G401 (cell line): ENCODE measurements at places on chromosomes 1 and 21. TPM values are rescaled to one million over a fixed set of nuclear protein-coding genes. Genes with fewer than 3 reads are reported as not detected.

CD247 gene
- total RNA-seq = 9.3 and 11.3 TPM in 2 replicates

- no peak for DNase-seq
These were observed 121.2 kb downstream of the ACBD6 start for GRCh38 chr1:180381184-180381580.

GRCh38 chr21:36627242-36627641, 71.7 kb upstream of the SIM2 start:
- no peak for DNase-seq

RGS1 gene
- total RNA-seq = 74.0 and 79.0 TPM in 2 replicates

GFI1 gene
- total RNA-seq = 0.31 and 1.6 TPM in 2 replicates

GRCh38 chr1:21624571-21625389, 44.4 kb downstream of the RAP1GAP start:
- peak; percentile 74 for DNase-seq

SSR2 gene
- 257 and 273 TPM in 2 replicates for total RNA-seq

LDLRAD1 gene
- not detected in 2 replicates for total RNA-seq

DNA sequence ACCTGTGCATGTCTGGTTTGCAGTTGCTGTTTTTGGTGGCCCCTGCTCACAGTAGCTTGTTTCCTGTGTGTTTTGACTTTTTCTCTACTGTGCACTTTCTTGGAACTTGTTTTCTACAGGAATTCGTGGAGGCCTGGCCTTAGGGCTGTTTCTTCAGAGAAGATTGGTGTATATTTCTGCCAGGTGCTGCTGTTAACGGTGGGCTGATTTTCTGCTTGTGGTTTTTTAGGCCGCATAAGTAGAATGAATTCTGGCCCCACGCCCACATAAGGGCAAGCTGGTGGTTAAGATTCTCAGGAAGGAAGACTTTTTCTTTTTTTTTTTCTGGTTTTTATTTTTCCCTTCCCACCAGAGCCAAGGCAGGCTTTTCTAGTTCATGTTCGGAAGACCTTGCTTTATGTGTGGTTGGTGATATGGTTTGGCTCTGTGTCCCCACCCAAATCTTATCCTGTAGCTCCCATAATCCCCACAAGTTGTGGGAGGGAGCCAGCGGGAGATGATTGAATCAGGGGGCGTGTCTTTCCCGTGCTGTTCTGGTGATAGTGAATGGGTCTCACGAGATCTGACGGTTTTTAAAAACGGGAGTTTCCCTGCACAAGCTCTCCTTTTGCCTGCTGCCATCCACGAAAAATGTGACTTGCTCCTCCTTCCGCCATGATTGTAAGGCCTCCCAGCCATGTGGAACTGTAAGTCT, 71.5 kb upstream of the DISP3 start:
- no peak for DNase-seq

ARTN gene
- total RNA-seq = not detected in 2 replicates

- no peak for DNase-seq
These were observed 16.8 kb downstream of the SZRD1 start for GRCh38 chr1:16383888-16384287.

GRCh38 chr1:117613969-117614729, 8.3 kb downstream of the TENT5C start:
- no peak for DNase-seq

GRCh38 chr1:37495875-37496274, 18.7 kb downstream of the MEAF6 start:
- no peak for DNase-seq

FBLIM1 gene
- 18.6 and 41.7 TPM in 2 replicates for total RNA-seq

DNA sequence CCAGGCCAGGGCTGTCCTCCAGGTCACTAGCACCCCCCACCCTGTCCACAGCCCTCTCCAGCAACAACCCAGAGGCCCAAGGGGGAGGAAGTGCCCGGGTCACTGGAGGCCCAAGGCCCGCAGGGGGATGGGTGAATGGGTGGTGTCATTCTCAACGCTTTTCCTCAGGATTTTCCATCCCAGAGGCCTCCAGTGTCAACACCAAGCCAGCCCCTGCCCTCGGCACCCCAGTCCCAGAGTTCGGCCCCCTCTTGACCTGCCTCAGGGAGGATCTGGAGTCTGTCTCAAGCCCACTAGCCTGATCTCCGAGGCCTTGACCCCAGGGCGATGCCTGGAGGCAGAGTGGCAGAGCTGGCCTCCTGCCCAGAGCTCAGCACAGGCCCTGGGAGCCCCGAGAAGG, 5.1 kb downstream of the TMEM82 start:
- no peak for DNase-seq

DNA sequence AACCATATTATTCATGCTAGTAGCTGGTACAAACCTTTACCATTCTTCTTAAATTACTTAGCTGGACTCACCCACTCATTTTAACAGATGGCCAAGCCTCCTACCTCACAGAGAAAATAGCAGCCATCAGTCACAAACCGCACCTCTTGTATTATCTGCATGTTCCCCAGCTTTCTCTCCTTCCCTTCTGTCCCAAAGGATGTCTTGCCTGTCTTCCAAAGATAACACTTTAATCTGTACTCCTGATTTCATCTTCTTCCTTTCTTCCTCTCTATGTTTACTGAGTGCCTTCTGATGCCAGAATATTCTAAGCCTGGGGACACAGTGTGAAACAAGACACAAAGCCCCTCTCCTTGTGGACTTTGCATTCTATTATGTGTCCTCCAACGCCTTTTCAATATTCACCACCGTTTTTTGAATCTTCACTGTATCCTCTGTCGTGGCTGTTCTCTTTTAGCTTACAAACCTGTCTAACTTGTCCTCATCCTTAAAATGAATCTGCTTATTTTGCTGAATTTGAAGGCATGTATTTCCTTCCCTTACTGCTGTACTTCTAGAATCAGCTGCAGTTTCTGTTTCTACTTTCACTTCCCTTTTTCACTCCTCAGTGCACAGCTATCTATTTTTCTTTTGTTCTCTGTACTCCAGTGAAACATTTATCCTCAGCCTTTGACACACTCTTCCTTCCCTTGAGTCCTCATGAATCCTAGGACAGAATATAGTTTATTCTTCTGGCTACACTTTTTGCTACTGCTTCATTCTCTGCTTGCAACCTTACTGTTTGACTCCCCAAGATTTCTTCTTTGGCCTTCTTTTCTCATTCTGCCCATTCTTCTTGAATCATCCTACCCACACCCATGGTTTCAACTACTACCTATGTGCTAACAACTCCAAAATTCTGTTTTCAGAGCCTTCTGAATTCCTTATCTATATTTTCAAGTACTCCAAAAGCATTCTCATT, 216.9 kb upstream of the SAMSN1 start:
- peak; percentile 5 for DNase-seq

LGR6 gene
- total RNA-seq = not detected in 2 replicates

PATJ gene
- total RNA-seq = 2.6 and 6.0 TPM in 2 replicates

DNA sequence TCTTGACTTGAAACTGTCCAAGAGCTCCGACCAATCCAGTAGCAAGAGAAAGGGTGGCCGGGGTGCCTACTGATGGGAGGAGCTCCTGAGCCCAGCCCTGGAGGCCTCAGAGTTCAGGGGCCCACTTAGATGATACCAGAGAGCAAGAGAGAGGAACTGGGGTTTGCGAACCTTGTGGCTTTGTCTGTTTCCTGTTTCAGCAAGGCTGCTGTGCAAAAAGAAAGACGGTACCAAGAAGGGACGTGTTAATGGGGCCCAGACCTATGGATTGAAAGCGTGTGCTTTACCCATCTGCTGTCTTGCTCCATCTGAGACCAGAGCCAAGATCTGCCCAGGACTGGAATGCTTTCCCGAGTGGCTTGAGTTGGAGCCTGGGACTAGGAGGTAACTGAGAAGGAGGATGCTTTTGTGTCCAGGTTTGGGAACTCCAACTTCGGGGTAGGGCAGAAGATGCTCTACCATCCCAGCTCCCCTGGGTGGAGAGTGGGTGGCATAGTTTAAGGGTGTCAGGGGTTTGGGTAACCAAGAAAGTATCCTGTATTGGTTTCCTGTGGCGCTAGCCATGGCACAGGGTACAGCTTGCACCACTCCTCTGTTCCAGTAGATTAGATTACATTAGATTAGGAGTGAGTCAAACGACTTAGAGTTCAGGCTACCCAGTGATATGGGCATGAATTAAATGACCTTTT, at the start of gene TRAF3IP3:
Gene TRAF3IP3, plus strand, starts transcription at position 128 of the 689 bp plus-strand sequence. CDS start 3,987 bp downstream, outside the sequence.
- no peak for DNase-seq
